Aorta (tissue), 5 donors: ENCODE measurements at places on chromosomes 1 and 21. TPM values are rescaled to one million over a fixed set of nuclear protein-coding genes. Genes with fewer than 3 reads are reported as not detected.
A peak's percentile ranks its signal among the peaks of the same experiment; 100 is the strongest.

DNA sequence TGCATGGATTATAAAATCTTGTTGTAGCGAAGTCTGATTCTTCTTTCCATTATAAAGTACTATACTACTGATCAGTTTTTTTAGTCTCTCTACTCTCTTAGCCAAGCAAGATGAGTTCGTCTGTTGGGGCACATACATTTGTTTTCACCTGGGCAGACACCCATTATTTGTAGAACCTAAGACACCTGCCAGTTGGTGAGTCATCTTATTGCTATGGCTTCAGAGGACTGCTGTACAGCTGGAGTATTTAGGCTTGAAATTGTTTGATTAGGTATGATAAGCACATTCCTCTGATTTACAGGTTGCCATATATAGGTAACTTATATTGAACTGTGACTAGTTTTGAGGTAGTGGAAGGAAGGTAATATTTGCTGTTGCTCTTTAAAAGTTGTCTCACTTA, 17.2 kb downstream of the RBM15 start:
- DNase-seq, result no peak
- H3K36me3 ChIP-seq, result no peaks in the 10 kb centered on the region
- no peak overlapping the region for H3K4me3 ChIP-seq
- H3K4me1 ChIP-seq, result peaks cover 2% of the 10 kb centered on the region
- no peaks in the 10 kb centered on the region for H3K27me3 ChIP-seq

DNA sequence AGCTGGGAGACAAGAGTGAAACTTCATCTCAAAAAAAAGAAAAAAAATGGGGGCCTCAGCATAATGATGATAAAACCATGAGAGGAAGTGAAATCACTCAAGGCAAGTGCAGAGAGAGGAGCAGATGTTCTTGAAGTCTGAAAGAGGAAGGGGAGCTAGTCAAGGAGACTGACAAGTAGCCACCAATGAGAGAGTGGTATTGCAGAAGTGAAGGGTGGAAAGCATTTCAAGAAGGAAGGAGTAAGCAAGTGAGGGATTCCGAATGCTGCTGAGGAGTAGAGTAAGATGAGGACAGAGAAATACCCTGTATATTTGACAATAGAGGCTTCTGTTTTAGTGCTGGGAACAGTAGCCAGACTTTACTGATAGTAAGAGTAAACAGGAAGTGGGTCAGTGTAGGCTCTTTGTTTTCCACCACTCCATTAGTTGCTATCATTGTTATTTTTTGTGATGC, 2.9 kb downstream of the TATDN3 start:
- no peaks in the 10 kb centered on the region for H3K36me3 ChIP-seq
- no peak overlapping the region for H3K4me3 ChIP-seq
- no peak for DNase-seq
- no peaks in the 10 kb centered on the region for H3K27me3 ChIP-seq

Gene LAMC1
- 242 TPM for total RNA-seq

- H3K27ac ChIP-seq, result no peak overlapping the region
- H3K4me3 ChIP-seq, result no peak overlapping the region
- H3K4me1 ChIP-seq, result no peaks in the 10 kb centered on the region
- no peaks in the 10 kb centered on the region for H3K27me3 ChIP-seq
- no peak for DNase-seq
These were observed 9.9 kb downstream of the TSSK3 start for GRCh38 chr1:32372149-32372756.

GRCh38 chr1:204502241-204502640, 7.6 kb upstream of the PIK3C2B start:
- H3K36me3 ChIP-seq, result no peaks in the 10 kb centered on the region
- no peaks in the 10 kb centered on the region for H3K27me3 ChIP-seq
- no peaks in the 10 kb centered on the region for H3K4me1 ChIP-seq

Gene SH2D2A
- total RNA-seq, result 2.7 TPM

Gene TRIM62
- 5.7 TPM for total RNA-seq

DNA sequence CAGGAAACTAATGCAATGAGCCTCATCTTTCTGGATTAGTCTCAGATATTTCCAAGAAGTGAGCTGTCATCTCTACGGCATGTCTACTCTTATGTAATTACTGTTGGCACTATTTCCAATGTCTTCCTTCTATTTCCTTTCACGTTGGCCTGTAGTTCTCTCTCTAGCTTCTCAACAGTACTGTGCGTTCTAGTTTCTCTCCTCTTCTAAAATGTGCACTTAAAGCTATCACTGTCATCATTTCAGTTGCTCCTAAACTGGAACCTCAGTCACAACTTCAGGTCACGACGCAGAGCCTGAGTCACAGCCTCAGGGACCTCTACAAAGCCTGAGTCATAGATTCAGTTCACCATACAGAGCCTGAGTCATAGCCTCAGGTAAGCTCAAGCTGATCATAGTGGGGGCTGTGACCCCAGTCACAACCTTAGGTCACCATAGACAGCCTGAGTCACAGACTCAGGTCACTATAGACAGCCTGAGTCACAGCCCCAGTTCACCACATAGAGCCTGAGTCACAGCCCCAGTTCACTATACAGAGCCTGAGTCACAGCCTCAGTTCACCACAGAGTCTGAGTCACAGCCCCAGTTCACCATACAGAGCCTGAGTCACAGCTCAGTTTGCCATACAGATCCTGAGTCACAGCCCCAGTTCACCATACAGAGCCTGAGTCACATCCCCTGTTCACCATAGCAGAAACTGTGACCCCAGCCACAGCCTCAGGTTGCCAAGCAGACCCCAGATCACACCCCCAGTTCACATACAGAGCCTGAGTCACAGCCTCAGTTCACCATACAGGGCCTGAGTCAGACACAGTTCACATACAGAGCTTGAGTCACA, 13.0 kb downstream of the WNT9A start:
- H3K27me3 ChIP-seq, result no peaks in the 10 kb centered on the region
- DNase-seq, result peak; percentile 65
- no peak overlapping the region for H3K27ac ChIP-seq

Gene RIIAD1
- not detected for total RNA-seq

Gene UBASH3A
- 1.4 TPM for total RNA-seq

Gene PTPN22
- total RNA-seq, result 4.7 TPM

Gene UBIAD1
- total RNA-seq, result 8.9 TPM

Gene KCND3
- 21.2 TPM for total RNA-seq

Gene IL24
- total RNA-seq, result not detected

DNA sequence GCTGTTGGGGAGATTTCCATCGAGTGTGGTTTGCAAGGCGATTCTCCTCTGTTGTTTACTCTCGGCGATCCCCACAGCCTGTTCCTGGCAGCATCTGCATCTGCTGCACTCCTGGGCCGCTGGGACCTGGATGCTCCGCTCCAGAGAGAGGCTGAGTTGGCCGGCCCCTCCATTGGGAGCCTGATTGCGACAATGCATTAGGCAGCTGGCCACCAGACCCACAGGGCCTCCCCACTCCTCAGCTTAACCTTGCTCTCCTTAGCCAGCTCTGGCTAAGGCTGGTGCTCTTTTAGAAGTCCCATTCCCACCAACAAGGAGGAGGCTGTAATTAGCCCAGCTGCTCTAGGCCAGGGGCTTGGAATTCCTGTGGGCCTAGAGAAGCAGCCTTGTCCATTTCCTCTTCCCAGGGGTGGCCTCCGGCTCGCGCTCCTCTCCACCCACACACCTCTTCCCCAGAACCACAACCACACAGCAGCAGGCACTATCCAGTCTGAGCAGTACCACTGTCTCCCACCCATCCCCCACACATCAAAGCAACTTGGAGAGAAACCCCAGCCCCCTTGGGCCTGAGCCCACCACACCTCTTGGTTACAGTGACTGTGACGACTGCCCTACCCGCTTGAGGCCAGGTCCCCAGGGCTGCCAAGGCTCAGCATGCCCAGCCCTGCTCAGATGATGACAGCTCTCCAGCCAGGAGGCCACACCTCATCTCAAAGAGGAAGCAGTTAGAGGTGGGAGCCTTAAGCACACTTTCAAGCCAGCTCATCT, 193.8 kb upstream of the EDN2 start:
- H3K36me3 ChIP-seq, result no peaks in the 10 kb centered on the region
- H3K27ac ChIP-seq, result no peak overlapping the region
- no peak overlapping the region for H3K4me3 ChIP-seq
- no peak for DNase-seq
- no peaks in the 10 kb centered on the region for H3K27me3 ChIP-seq

Gene TDRD5
- total RNA-seq, result 0.36 TPM

- H3K4me1 ChIP-seq, result no peaks in the 10 kb centered on the region
- no peak for DNase-seq
- no peaks in the 10 kb centered on the region for H3K36me3 ChIP-seq
- no peak overlapping the region for H3K4me3 ChIP-seq
- no peaks in the 10 kb centered on the region for H3K27me3 ChIP-seq
These were observed 402.4 kb upstream of the PROX1 start for GRCh38 chr1:213585402-213585801.

DNA sequence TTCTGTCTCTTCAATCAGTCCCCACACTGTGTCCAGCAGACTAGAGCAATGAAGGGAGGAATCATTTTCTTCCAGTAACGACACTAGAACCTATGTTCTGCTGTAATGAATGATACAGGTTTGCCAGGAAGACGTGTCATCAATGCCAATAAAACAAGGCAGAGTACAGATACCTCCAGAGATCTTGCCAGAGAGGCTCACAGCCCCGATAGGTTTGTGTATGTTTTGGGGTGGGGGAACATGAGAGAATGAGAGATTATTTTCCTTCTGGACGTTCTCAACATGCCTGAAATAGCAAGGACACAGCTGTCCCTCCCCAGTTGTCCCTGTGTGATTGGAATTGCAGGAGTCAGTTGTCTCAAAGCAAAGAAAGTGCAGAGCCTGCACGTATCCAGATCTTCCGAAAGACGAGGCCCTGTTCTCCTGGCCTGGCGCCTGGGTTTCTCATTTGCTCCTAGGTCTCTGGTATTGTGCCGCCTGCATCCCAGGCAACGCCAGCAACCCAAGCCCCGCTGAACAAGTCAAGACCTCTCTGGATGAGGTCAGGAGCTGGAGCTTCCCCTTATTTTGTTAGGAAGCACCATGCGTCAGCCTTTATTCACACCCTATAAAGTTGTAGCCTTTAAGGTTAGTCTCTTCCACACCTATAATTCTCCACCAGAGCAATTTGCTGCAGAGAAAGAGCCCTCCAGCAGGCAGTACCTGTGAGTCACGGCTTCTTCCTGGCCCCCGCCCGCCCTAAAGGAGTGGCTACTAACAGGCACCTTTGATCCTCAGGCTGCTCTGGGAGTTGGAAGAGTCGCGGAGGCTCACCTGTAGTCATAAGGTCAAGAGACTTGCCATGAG, 130.5 kb downstream of the TOMM20 start:
- peak overlapping the region; percentile 94 for H3K27ac ChIP-seq
- H3K27me3 ChIP-seq, result no peaks in the 10 kb centered on the region
- no peaks in the 10 kb centered on the region for H3K36me3 ChIP-seq
- H3K4me3 ChIP-seq, result no peak overlapping the region

Gene AKR7A3
- total RNA-seq, result 1.6 TPM

DNA sequence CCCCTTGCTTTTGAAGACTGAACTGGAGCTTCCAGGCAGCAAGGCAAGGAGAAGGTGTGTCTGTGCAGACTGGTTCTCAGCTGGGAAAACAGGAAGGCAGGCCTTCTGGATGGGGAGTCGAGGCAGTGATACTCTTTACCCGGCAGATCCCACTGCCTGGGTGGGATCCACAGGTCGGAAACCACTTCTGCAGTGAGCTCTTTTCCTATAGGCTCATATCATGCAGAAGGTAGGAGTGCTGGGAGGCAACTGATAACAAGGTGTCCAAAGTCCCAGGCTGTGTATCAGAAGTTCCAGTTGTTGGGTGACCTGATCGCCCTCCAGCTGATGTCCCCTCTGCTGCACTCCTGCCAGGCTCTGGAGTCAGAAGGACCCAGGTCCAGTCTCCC, 17.1 kb downstream of the ACOT11 start:
- no peaks in the 10 kb centered on the region for H3K27me3 ChIP-seq
- no peak overlapping the region for H3K4me3 ChIP-seq
- no peaks in the 10 kb centered on the region for H3K36me3 ChIP-seq

Gene GJB4
- not detected for total RNA-seq

Gene SPRR1A
- not detected for total RNA-seq

- no peaks in the 10 kb centered on the region for H3K36me3 ChIP-seq
- no peak overlapping the region for H3K27ac ChIP-seq
- H3K4me3 ChIP-seq, result no peak overlapping the region
- no peaks in the 10 kb centered on the region for H3K27me3 ChIP-seq
- H3K4me1 ChIP-seq, result peaks cover 2% of the 10 kb centered on the region
These were observed 4.5 kb downstream of the TNFSF4 start for GRCh38 chr1:173202424-173203145.

DNA sequence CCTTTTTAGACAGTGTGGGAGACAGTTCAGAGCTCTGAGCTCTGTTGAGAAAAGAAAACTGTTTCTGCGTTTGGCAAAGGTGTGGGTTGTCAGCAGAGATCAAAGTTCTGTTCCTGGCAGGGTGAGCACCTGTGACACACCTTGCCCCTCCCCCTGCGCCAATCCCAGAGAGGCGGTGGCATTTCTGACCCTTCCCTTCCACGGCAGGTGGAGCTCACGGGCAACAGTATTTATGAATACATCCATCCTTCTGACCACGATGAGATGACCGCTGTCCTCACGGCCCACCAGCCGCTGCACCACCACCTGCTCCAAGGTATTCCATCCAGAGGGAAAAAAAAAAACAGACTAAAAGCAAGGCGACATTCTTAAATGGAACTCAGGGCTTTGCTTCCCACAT, 20.7 kb downstream of the SIM2 start:
- no peaks in the 10 kb centered on the region for H3K36me3 ChIP-seq
- H3K4me3 ChIP-seq, result no peak overlapping the region
- no peaks in the 10 kb centered on the region for H3K27me3 ChIP-seq
- DNase-seq, result no peak
- no peaks in the 10 kb centered on the region for H3K4me1 ChIP-seq
- H3K27ac ChIP-seq, result no peak overlapping the region

DNA sequence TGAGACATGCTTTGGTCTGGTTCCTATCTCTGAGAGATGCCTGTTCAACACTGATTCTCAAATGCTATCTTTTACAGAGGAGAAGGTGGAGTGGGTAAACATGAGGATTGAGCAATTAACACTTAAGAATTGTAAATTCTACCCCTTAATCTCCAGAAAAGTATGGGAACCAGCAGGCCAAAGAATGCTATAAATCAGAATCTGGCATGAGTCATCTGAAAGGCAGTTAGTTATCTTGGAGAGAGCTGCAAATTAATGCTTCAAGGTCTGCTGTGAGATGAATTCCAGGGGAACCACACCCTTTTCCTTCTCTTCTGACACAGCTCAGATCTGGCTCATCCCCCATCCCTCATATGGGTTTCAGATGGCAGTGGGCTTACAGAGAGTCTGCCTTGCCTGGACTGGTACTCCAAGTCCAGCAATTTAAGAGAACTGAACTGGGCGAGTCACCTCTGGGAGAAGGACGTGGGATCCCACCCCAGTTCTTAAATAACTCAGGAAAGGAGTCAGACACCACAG, 5.2 kb downstream of the S100A10 start:
- H3K27ac ChIP-seq, result no peak overlapping the region
- H3K27me3 ChIP-seq, result no peaks in the 10 kb centered on the region
- H3K4me1 ChIP-seq, result peaks cover 8% of the 10 kb centered on the region
- H3K36me3 ChIP-seq, result peaks cover 10% of the 10 kb centered on the region
- no peak for DNase-seq

- DNase-seq, result no peak
- peak overlapping the region; percentile 100 for H3K4me3 ChIP-seq
- no peaks in the 10 kb centered on the region for H3K36me3 ChIP-seq
- no peaks in the 10 kb centered on the region for H3K4me1 ChIP-seq
- H3K27ac ChIP-seq, result peak overlapping the region; percentile 94
These were observed 823 bp downstream of the ENAH start for GRCh38 chr1:225651872-225652728.

DNA sequence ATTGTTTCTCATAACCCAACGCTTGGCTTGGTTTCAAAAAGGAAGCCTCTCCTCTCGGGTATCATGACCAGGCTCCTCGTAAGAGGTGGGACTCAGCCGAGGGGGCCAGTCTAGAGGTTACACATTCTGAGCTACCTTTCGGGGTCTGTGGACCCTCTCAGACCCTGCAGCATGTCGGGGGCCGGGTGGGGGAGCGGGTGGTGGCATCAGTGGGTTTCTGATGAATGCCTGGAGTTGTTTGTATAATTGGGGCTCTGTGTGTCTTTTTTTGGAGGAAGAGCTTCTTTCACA, 229.3 kb downstream of the CAMTA1 start:
- no peaks in the 10 kb centered on the region for H3K27me3 ChIP-seq
- no peak overlapping the region for H3K4me3 ChIP-seq
- DNase-seq, result no peak
- no peak overlapping the region for H3K27ac ChIP-seq
- no peaks in the 10 kb centered on the region for H3K36me3 ChIP-seq
